ENCODE measurements at places on chromosomes 2 and 18.

GRCh38 chr18:38520786-38521185 is 955.2 kb upstream of the CELF4 start:
- DNase-seq = peak; percentile 60

DNA sequence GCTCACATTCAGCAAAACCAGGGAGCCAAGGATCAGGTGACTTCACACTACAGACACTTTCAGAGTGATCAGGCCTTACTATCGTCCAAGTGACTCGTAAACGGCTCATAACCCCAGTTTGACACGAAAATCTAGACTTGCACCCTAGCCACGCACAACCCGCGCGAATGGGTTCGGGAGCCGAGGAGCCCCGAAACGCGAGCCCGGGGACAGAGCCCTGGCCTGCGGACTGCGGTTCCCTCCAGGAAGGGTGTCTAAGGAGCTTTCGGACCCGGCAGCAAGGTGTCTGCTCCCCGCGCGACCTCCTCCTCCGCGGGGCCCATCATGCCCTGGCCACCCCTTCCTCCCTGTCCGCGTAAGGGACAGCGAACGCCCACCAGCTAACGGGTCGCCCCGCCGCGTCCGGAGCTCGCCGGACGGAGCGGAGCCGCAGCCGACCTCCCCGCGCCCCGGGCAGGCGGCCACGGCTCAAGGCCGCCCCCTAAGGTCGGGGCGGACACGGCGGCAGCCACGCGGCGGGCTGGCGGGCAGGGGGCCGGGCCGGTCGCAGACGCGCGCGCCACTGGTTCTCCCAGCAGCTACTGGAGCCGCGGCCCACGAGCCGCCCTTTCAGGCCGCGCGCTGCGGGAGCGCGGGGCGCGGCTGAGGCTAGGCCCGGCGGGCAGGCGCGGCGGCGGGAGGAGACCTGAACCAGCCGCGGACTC is 575 bp downstream of the ATL2 start:
- DNase-seq = peak; percentile 24

GRCh38 chr2:151051574-151052220 is 210.0 kb downstream of the RBM43 start:
- DNase-seq = no peak

DNA sequence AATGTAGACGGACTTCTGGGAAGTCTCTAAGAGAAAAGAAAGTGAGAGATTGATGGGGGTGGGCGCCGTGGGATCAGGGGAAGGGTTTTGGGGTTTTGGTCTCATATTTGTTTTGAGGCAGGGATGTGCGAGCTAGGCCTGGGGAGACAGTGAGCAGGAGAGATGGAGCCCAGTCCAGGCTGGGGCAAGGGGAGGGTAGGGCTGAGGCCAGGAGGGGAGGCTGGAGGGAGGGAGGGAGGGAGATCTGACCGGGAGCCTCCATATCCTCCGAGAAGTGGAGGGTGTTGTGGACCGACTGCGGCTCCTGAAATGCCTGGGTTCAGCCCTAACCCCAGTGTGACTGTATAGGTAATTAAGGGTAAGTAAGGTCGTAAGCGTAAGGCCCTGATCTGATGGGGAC is 72.8 kb upstream of the ODC1 start:
- DNase-seq = no peak

DNA sequence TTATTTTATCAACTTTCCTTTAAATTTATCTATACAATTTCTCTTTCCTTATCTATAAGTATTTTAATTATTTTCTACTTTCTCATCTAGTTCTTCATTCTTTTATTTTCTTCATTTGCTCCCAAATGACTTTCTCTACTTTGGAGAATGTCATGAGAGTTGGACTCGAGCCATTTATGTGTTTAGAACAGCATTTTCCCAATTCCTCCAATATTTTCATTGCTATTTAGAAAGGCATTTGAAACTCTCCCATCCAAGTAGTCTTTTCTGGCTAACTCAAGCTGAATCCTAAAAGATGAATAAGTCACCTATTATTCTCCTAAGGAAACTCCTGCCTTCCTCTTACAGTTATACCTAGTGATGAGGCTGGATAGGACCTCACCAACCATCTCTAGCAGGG is 15.8 kb upstream of the FEZ2 start:
- DNase-seq = no peak

- peak; percentile 67 for DNase-seq
Observed at GRCh38 chr2:54456612-54457322, 640 bp downstream of the SPTBN1 start.

DNA sequence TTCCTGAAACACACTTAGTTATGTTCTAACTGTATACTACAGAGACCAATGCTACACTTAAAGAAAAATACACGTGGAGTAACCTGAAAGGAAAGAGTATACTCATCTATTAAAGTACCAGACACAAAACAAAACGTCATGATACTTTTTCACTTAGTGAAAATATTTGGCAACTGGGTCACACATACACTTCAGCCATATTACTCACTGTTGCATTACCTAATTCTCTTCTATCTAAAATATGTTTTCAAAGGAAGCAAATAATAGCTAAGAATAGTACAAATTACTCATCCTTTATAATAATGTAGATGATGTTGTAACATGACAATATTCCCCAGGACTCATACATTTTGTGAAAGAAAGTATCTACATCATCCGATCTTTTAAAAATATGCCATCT is 76.5 kb upstream of the EPB41L3 start:
- no peak for DNase-seq
